ENCODE measurements at places on chromosomes 4 and X.

- DNase-seq, result no peak
Observed at GRCh38 chrX:31464306-31464915, 392.6 kb upstream of the FTHL17 start.

DNA sequence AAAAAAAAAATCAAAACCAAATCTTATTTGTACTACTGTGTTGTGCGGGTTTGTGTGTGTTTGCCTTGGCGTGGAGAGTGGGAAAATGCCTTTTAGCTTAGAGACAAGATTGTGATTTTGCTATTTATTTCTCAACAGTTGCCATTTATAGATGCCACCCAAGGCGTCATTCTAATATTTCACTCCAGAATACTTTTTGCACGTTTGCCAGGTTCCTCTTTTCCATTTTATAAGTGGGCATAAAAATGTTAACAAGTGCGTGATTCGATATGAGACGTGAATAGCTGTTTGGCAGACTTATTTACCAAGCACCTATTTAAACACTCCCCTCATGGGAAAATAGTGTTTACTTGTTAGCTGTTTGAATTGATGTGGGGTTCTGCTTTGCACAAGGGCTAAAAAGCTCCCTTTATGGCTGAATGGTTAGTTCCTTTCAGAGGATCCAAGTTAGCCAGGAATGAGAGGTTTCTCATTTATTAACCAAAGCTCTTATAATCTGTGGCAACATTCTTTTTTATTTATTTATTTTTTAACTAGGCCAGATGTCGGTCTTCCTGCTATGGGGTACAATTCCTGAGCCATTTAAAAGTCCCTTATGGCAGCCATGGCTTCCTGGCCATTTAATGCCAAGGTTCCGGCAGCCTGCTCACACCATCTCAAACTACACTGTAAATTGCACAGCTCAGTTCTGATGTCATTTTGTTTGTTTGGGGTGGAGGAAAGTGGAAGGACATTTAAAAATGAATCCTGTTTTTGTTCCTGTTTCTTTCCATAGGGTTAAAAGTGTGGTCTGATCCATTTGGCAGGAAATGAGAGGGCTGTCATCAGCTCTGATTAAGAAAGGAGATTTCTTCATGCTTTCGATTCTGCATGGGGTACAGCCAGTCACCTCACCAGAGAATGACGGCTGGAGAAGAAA is 14.6 kb downstream of the SMIM20 start:
- DNase-seq, result no peak

DNA sequence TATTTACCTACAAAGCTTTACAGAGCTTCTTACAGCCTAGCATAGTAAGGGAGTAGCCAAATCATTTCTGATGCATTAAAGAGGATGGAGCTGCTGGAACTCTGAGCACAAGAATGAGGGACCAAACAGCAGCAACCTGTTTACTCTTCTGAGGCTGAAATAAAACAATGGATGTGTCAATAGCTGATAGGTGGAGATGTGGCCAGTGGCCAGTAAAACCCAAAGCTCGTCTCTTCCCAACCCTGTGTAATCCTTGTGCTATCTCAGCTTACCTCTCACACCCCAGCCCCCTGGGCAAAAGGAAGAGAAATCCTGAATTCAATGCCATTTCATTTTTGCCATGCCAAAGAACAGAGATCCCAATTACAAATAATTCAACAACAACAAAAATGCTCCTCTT is 446.7 kb upstream of the SMIM31 start:
- DNase-seq, result no peak

DNA sequence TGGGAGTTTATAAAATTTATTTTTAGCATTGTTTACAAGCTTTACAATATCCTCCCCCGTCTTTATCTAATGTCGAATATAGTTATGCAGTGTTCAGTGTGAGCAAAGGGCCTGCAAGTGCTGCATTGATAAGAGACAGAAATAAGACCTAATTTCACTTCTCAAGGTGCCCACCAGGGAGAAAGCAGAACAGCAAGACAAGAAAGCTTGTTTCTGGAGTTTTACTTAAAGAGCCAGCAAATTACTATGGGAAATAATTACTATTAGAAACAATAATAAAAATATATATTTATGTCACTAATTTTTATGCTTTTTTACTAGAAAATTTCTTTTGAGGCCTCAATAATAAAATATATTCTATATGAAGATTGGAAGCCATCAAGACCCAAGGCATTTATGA is 2677.7 kb downstream of the ARAP2 start:
- DNase-seq, result no peak

DNA sequence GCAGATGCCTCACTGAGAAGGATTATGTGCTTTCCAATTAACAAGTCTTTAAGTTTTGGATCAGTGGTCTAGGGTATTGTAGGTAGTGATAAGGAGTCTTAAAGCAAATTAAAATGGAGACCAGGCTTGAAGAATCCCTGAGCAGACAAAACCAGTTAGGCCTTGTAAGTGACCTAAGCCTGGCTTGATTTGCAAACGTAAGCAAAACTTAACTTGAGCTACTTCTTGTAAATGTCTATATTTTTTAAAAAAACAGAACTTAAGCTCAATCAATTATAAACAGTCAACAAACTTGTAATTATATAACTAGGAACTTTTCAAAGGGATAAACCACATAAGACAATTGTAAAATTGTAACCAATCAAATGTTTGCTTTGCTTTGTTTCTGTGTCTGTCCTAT is 72.7 kb upstream of the NALF2 start:
- no peak for DNase-seq

GRCh38 chr4:336099-336892 is 1.3 kb upstream of the ZNF141 start:
- peak; percentile 27 for DNase-seq

GRCh38 chrX:118221270-118221669 is 104.7 kb upstream of the KLHL13 start:
- DNase-seq, result no peak

GRCh38 chr4:165199722-165200121 is 7.6 kb upstream of the KLHL2 start:
- DNase-seq, result no peak

DNA sequence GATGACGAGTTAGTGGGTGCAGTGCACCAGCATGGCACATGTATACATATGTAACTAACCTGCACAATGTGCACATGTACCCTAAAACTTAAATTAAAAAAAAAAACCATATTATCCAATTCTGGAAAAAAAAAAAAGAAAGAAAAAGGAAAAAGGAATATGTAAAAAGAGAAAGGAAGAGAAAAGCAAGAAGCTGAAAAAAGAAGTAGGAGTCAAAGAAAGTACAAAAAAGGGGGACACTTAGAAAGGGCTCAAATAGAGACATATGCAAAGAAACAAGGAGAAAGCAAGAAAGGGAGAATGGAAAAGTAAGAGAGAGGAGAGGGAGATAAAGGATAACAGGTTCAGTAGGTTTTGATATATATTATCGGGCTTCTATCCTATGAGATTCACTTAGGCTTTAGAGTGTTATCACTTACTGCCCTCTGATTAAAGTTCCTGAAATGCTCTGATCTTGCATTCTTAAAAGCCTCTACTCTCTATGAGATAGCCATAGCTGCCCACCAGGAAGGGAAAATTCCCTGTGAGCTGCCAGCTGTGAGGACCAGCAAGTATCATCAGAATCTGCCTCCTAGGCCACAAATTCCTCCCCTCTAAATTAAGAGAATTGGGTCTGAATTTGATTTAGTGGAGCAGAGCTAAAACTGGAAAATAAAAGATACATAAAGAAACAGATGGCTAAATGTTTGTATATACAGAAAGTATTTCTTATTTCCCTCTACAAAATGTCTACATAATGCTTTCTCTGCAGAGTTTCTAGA is 95.2 kb downstream of the AMMECR1 start:
- DNase-seq, result no peak

- DNase-seq, result no peak
Observed at GRCh38 chr4:23068287-23068686, 375.6 kb downstream of the GBA3 start.

GRCh38 chr4:84894621-84895020 is 71.9 kb downstream of the WDFY3 start:
- DNase-seq, result no peak

GRCh38 chr4:95050980-95051701 is 293.4 kb downstream of the BMPR1B start:
- DNase-seq, result peak; percentile 14

GRCh38 chr4:13654162-13654797 is 26.8 kb upstream of the BOD1L1 start:
- peak; percentile 87 for DNase-seq
